ENCODE measurements at places on chromosomes 6 and 20.

GRCh38 chr6:123636782-123637181 lies at the start of gene TRDN:
Gene TRDN, minus strand, starts transcription at chr6:123636950. Its CDS starts 175 bp downstream, at chr6:123636775.
- no peak for DNase-seq

GRCh38 chr20:32614303-32614702 lies 29.2 kb upstream of the NOL4L start:
- no peak for DNase-seq

DNA sequence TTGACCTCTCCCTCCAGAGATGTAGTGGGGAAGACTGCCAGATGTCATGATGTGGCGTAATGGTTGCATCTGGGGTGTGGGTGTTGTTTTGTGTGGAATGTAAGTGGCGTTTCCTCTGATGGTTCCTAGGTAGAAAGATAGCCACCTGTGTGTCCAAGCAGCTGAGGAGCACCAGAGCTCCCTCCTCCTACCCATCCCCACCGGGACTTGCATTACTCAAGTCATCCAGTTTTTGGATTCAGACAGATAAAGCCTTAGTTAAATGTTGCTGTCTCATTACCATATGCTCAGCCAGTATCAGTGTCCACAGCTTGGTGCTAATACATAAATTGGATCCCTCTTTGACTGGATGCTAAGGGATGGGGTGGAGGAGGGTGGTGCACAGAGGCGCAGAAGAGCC lies 282.3 kb downstream of the TBC1D7 start:
- no peak for DNase-seq

GRCh38 chr20:52426856-52427255 lies 235.3 kb upstream of the ZFP64 start:
- DNase-seq: no peak

Data from mammary epithelial cell (primary cell).